ENCODE measurements at places on chromosomes 16 and 17.

DNA sequence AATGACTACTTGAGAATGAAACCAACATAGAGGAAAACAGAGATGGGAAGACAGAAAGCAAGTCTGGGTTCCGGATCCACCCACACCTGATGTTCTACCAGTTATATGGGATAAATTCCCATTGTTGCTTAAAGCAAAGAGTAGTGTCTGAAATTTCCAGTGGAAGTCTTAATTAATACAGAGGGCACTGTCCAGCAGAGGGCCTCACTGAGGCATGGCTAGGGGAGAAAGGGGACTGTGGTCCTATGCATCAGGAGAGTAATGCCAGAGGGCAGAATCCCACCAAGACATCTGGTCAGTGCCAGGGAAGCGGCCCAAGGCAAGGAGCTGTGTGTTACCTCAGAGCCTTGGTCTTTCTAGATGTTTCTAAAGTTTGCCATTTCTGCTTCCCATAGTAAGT is 7.5 kb upstream of the UMOD start:
- no peak for DNase-seq

DNA sequence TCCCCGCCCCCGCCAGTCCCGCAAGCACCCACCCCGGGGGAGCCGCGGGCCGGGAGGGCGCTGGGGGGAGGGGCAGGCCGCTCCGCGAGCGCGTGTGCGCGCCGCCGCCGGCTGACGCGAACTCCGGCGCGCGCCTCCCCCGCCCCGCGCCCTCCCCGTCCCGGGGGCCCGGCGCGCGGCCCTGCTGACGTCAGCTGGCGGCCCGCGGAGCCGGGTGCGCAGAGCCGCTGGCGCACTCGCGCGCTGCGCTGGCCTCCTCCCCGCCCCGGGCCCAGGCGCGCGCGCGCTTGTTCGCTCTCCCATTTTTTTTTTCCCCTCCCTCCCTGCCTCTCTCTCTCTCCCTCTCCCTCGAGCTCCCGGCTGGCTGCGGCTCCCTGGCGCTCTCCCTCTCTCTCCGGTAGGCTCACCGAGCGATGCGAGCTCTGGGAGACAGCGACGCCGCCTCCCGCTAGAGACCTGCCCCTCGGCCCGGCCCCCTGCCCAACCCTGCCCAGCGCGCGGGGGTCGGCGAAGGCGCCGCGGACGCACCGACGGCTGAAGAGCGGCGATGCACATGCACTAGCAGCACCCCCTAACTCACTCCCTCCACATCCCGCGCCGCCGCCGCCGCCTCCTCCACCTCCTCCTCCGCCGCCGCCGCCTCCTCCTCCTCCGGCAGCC is at the start of gene GNAO1:
Gene GNAO1 (plus strand): TSS at position 334 of the 660 bp plus-strand sequence. CDS start 747 bp downstream, outside the sequence.
- DNase-seq = peak; percentile 24

GRCh38 chr17:44787271-44787940 is 28.6 kb downstream of the ADAM11 start:
- no peak for DNase-seq

DNA sequence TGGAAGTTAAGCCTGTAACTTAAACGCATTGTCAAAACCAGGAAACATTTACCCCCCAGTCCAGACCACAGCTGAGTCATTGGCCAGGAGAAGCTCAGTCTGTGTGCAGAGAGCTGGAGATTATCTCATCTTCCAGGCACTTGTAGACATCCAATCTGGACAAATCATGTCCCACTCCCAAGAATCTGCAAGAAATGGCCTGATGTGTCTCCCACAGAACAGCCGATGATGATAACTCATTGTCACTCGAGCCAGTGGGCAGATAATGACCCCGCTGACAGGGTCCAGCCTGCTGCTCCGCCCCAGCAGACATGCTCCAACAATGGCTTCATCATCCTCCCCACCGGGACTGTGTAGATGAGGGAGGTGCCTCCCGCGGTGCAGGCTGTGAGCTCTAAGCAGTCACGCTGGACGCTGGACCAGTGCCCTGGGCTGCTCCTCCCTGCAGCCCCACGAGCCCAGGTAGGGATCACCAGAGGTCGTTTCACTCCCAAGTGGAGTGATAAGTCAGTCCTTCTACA is 322.5 kb downstream of the C16orf95 start:
- DNase-seq = no peak

DNA sequence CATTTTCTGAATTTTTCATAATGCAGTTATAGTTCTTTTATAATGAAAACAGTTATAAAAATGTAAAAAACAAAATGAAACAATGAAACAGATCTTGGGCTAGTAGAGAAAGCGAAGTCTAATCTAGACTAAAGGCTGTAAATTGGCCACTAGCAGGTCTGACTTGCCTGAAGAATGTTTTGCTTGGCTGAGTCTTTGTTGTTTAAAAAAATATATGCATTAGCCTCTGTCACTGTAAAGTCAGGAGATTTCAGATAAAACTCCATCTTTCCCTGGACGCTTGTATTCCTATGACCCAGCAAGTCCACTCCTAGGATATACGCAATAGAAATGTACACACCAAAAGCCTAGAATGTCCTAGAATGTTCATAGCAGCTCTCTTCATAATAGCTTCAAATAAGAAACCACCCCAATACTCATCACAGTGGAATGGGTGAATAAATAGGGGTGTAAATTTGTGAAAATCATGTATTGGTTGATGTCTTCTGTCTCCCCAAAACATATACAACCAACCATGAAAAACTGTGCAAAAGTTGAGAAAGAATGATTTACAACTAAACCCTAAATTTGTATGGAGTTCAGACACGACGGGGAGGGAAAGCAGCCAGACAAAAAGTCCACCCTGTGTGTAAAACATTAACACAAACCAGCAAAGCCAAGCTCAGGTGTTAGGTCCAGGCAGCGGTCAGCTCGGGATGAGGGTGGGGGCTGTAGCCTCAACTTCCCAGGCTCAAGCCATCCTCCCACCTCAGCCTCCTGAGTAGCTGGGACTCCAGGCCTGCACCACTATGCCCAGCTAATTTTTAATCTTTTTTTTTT is 37.7 kb upstream of the MEAK7 start:
- no peak for DNase-seq

- DNase-seq = no peak
These were observed 12.0 kb upstream of the ANKFN1 start for GRCh38 chr17:56141046-56141839.

- DNase-seq = no peak
These were observed 21.5 kb upstream of the RMI2 start for GRCh38 chr16:11323551-11324336.

- no peak for DNase-seq
These were observed 19.0 kb downstream of the USP32 start for GRCh38 chr17:60372790-60373483.

GRCh38 chr17:7137171-7137943 is 22.7 kb upstream of the ASGR2 start:
- no peak for DNase-seq

- no peak for DNase-seq
These were observed 66.7 kb upstream of the DHX40 start for GRCh38 chr17:59498530-59499307.

DNA sequence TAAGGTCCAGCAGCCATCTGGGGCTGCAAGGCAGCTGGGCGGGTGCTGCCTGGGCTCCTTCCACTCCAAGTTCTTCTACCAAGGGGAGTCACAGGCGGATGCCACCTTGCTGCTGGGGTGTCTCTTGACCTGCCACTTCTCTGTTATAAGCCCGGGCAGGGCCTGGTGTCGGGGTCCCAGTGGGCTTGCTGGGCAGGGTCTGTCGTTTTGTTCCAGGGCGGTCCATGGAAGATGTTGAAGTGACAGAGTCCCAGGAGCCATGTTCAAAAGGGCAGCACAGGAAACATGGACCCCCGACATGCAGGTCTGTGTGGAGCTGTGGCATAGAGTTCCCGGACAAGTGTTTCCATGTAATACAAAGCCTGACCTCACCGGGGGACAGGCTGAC is 91.1 kb downstream of the TNFRSF13B start:
- no peak for DNase-seq

GRCh38 chr16:12320298-12320706 is 343.8 kb downstream of the SNX29 start:
- DNase-seq = no peak

GRCh38 chr17:57135789-57136291 is 50.8 kb downstream of the AKAP1 start:
- no peak for DNase-seq

DNA sequence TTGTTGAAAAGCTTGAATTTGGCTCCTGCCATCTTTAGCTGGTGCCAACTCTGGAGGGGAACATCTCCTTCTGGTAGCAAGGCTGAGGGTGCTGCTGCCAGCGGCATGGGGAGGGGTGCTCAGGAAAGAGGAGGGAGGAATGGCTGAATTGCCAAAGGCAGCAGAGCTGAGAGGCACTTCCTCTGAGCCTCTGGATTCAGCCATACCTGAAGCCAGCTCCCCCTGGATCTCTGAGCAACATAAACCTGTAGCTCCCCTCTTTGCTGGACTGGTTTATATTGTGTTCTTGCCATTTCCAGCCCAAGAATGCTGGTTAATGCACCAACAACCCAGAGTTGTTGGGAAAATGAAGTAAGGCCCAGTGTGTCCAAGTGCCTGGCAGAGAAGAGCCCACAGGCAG is 7.4 kb downstream of the MEFV start:
- no peak for DNase-seq

DNA sequence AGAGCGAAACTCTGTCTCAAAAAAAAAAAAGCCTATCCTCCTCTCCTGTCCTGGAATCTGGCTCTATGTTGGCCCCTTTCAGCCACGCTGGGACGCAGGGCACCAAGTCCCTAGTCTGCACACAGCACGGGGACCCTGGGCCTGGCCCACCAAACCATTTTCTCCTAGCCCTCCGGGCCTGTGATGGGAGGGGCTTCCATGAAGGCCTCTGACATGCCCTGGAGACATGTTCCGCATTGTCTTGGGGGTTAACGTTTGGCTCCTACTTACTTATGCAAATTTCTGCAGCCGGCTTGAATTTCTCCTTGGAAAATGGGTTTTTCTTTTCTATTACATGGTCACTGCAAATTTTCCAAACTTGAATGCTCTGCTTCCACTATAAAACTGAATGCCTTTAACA is 12.6 kb upstream of the GPT2 start:
- no peak for DNase-seq

DNA sequence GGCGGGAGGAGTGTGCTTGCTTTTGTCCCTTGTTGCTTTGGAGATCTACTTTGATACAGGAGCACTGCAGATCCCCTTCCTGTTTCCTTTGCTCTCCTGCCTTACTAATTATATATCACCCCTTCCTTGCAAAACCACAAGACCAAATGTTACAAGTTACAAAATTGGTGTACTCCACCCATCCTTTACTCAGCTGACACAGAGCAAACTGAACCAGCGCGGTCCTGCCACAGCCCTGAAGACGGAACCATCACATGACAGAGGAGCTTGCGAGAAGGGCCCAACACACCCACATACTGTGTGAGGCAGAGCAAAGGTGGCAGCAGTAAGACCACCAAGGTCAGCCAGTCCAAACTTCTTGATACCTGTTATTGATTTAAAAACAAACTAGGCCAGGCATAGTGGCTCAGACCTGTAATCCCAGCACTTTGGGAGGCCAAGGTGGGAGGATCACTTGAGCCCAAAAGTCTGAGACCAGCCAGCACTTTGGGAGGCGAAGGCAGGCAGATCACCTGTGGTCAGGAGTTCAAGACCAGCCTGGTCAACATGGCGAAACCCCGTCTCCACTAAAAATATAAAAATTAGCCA is 33.2 kb downstream of the CYTH1 start:
- DNase-seq = peak; percentile 55

- DNase-seq = no peak
These were observed 244.2 kb upstream of the CDH11 start for GRCh38 chr16:65365732-65366715.

All from stimulated activated CD8-positive, alpha-beta memory T cell treated with anti-CD3 and anti-CD28 coated beads, Interleukin-7, amount 100 ng/mL, for 1 hour (primary cell).